ENCODE measurements at places on chromosomes 16 and 17.

- DNase-seq: no peak
Measured at GRCh38 chr16:67675579-67675935, 8.9 kb downstream of the C16orf86 start.

DNA sequence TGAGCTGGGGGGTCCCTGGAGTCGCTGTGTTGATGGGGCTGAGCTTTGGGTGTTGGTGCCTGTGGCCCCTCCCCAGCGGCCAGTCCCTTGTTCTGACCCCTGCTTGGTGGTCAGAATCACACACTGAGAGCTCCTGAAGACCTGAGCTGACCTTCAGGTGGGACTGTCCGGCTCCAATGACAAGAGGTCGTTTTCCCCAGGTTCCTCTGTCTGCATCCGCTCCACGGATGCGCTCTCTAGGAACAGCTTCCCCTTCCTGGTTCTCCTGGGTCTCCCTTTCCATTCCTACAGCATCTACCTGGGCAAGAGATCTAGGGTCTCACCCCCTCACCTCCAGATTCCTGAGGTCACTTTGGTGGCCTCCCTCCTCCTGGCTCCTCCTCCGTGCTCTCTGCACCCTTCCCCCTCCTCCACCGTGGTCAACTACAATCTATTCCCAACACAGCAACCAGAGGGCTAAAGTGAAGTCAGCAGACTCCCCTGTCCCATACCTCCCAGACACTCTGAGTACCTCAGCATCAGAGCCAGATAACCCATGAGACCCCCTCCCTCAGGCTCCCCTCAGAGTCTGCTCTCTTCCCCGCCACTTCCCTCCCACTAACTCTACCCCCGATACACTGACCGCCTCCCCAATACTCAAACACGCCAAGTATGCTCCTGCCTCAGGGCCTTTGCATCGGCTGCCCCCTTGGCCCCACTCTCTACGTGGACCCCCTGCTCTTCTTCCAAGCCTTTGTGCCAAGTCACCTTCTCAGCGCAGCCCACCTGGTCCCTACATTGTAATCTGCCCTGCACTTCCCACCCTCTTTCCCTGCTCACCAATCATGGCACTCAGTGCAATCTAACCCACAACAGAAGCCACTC lies 9.0 kb upstream of the SEC14L5 start:
- no peak for DNase-seq

DNA sequence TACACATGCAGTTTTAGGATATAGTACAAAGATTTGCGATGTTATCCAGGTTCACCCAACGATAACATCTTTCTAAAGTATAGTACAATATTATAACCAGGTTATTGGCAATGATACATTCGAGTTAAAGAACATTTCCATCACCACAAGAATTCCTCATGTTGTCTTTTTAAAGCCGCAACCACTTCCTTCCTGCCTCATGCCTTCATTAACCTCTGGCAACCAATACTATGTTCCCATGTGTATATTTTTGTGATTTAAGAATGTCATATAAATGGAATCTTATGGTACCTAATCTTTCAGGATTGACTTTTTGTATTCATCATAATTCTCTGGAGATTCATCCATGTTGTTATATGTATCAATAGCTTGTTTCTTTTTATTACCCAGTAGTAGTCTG lies 1183.2 kb downstream of the CDH11 start:
- no peak for DNase-seq

DNA sequence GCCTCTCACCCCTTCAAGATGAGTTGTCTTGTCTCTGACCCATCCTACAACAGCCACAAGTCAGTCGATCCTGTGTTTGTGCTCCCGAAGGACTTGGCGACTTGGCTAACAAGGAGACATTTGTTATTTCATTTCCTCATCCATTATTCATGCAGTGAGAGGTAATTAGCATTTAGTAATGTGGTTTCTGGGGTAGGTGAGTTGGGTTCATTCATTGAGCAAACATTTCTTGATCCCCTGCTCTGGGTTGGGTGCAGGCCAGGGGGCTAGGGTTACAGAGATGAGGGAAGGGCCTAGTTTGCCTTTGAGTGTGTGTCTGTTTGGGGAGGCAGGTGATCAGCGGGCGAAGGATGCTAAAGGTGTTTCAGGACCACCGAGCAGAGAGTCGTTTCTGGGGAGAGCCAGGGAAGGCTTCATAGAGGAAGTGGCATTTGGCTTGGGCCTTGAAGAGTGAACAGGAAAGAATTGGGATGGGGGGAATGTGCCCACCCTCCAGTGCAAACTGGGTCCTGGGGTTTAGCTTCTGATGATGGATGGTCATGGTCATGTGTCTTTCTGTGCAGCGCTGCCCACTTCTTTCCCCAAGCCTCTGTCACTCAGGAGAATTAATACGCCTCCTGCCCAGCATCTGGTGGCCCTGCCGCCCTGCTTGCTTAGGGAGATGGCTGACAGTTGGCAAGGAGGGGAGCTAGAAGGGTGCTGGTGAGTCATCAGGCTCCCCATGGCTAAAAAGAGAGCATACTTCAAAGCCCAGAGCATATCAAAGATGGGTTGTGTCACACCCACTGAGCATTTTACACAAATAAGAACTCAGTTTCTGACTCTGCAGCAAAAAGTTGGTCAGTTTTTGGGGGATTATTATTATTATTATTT lies 38.5 kb downstream of the MSI2 start:
- no peak for DNase-seq

DNA sequence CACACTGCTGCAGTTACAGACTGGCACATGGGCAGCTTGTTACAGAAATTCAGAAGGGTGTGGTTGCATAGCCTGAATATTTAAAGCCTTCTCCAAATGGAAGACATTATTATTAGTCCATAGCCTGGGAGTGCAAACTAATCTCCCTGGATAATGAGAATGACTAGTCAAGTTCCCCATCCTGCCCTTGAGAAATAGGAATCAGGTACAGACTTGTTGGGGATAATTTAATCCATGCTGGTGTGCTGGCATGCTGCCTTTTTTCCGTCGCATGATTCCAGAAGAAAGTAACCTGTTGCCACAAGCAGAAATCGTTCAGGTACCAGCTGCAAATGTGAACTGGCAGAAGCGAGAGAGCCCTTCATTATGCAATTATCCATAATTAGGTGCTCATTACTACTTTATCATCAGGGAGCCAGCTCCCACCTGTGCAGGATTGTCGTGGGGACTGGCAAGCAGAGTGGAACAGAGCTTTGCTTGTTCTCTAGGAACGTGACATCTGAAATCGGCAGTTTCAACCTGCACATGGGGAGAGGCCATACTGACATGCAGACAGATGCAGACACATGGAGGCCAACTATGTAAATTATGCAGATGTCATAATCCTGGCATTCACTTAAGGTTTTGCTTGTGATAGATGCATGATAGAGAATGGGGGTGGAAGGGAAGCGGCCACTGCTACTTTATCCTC lies 419.4 kb downstream of the PMP22 start:
- no peak for DNase-seq

GRCh38 chr16:29841631-29842030 lies 21.4 kb downstream of the MVP start:
- no peak for DNase-seq

DNA sequence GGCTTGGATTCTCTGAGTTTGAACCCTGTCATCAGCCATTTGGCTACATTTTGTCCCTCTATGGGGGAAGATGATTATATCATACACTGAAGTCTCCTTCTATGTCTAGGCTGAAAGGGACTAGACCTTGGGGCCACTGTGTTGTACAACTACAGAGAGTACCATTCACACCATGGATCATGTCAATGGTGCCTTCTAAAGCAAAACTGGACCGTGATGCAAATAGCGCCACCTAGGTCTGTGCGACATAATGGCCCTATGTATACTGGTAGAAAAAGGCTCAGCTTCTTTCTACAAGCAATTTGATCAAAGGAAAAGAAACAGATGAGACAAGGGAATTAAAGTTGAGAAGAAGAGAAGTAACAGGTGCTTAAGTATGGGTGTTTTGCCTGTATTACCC lies 100.7 kb downstream of the LYRM1 start:
- no peak for DNase-seq

GRCh38 chr16:28260193-28260592 lies 32.1 kb upstream of the SBK1 start:
- DNase-seq: no peak

Data from amygdala (tissue), 56 donors.